ENCODE measurements at places on chromosomes 6 and 20. TPM values are rescaled to one million over a fixed set of nuclear protein-coding genes. Genes with fewer than 3 reads are reported as not detected.

- DNase-seq, result no peak
Measured at GRCh38 chr6:85191656-85192055, 258.2 kb upstream of the NT5E start.

DNA sequence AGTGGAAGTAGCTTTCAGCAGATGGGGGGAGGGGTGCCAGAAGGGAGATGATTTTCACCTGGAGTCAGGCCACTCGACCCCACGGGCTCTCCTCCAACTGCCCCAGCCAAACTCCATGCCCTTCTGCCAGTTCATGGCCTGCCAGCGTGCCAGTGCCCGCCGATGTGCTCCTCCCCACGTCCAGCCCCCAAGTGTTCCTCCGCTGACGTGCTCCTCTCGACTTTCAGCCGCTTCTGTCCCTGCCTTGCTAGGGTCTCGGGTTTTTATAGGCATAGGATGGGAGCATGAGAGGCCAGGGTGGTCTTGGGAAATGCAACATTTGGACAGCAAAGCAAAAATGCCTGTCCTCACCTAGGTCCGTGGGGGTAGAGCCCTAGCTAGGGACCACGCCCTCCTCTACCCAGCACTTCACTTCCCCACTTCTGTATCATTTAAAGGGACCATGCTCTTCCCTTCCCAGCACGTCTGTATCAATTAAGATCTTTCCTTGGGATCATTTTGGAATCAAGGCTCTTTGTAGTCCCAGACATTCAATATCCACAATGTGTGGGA is 54.4 kb downstream of the PRND start:
- no peak for DNase-seq

GRCh38 chr20:25541676-25542075 is 43.7 kb downstream of the NINL start:
- no peak for DNase-seq

GRCh38 chr6:138546733-138547185 is 47.5 kb upstream of the NHSL1 start:
- no peak for DNase-seq

- no peak for DNase-seq
Measured at GRCh38 chr6:128743974-128744765, 138.8 kb upstream of the LAMA2 start.

DNA sequence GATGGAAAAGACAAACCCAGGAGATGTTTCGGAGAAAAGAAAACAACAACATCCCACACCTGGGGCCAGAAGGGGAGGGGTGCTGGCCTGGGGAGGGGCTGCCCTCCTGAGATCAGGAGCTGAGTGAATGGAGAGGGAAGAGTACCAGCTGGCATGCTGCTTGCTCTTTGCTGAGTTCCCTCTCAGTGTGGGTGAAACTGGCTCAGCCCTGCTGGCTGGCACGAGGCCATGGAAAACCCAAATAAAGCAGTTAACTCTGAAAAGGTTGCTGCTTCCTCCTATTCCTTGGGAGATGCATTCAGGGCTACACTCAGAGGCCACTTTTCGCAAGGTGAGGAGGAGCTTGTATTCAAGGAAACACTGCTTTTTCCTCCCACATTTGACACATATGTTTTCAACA is 8.0 kb upstream of the KCNK16 start:
- no peak for DNase-seq

- peak; percentile 14 for DNase-seq
Measured at GRCh38 chr20:50323209-50323608, 132.6 kb downstream of the CEBPB start.

DNA sequence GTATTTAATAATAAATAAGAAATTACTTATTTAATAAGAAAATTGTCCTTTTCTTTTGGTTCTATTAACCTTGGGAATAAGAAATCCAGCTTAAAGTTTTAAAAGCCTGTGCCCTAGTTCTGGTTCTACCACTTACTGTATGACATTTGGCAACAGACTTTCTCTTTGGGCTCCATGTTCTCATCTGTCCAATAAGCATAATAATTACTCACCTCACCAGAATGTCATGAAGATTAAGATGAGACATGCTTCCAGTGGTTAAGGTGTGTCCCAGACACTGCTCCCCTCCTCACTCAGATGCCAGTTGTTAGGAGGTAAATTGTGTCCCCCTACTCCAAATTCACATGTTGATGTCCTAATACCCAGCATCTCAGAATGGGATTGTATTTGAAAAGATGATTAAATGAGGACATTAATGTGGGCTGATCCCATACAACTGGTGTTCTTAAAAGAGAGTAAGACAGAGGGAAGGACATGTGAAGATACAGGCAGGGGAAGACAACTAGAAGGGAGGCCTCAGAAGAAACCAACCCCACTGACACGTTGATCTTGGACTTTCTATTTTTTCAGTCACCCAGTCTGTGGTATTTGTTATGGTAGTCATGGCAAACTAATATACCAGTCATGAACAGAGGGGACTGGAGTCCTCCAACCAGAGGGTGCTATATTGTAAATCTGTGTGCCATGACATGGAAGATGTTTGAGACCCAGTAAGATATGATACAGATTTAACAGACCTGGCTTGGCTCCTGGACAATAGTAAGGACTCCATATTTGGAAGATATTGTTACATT is 6.4 kb upstream of the MICAL1 start:
- DNase-seq, result no peak

- DNase-seq, result no peak
Measured at GRCh38 chr6:28976677-28977076, 28.4 kb downstream of the ZNF311 start.

DNA sequence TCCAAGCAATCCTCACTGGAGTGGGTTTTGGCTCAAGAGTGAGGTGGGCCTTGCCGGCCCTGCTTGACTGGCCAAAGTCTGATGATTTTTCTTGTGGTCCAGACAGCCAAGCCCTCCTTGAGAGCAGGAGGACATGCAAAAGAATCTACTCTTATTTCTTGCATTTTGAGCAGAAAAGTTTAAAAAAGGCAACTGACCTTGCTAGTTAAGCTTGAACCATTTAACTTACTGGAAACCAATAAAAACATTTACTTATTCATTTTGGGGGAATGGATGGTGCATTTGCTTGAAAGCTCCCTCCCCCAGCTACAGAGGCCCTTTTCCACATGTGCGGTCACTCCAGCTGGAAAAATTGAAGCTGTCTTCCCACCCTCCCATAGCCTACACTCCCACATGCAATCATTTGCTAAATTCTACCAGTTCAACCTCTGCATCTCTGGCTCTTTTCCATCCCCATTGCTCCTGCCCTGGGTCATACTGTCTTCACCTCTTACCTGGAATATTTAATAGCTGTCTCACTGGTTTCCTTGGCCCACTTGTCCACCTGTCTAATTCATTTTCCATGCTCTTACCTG is 527.9 kb downstream of the DHX35 start:
- no peak for DNase-seq

- DNase-seq, result no peak
Measured at GRCh38 chr20:60900618-60901017, 351.4 kb upstream of the CDH4 start.

GRCh38 chr6:122913558-122913957 is 82.5 kb upstream of the CLVS2 start:
- no peak for DNase-seq

DNA sequence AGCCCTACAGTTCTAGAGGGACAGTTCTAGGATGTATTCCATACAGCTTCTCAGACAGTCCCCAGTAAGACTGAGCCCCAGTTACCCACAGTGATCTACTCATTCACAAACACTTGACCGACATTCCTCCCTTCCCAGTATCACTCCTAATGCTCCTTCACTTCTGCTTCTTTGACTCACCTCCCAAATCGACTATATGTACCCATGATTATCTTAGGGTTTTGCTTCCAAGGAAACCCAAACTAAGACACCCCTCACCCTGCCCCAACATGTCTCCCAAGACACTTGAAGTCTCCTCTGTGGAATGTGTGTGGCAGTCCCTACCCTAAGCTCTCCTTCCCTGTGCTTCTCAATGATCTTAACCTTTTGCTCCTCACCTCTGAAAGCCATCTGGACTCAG is 23.6 kb upstream of the TGM6 start:
- DNase-seq, result no peak

DNA sequence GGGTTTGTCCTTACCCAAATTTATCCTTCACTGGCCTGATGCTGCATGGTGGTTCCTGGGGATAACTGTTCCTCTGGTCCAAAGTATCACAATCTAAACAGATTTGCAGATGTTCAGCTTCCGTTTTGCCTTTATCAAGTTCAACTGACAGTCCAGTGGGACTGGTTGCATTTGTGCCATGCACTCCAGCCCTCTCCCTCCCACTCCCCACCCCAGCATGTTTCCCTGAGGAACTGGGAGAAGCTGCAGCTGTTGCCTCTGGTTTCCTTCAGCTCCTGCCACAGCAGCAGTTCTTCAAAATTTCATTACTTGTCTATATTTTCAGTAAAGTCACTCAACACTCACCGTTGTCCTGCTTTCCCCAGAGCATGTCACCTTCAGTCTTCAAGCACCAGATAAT is 39.5 kb upstream of the KIF16B start:
- no peak for DNase-seq

DNA sequence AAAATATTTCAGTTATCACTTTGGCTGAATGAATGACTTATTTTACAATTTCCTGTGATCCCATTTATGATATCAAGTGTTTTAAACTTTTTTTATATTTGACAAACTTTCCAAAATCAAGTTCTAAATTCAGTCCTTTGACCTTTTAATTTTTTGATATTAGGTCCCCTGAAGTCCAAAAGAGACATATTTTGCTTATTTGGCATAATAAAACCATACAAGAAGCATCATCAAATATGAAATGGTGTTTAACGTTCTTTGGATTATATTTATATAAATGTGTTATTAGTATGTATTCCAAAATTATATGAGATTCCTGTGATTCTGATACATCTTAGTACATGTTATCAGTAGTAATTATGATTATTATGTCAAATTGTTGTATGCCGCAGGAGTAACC is 38.7 kb downstream of the ZNF133 start:
- no peak for DNase-seq

DNA sequence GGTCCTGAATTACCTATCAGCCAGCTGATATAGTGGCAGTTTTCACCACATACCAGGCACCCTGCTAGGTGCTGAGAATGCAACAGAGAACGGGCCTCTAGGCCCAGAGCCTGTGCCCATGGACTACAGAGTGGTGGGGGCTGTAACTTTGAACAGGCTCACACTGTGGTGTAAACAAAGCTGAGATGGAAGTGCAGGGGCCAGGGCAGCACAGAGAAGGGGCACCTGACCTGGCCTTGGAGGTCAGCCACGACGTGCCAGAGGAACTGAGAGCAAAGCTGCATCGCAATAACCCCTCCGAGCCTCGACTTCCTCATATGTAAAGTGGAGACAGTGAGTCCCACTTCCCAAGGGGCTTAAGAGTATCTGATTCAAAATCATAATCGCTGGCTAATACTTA is 105.8 kb downstream of the MAFB start:
- DNase-seq, result no peak

- peak; percentile 66 for DNase-seq
Measured at GRCh38 chr6:22569281-22570184, at the start of gene HDGFL1. Gene HDGFL1, plus strand, starts transcription at chr6:22569566. Its CDS starts 10 bp downstream, at chr6:22569576.

GRCh38 chr20:17612287-17612991 is 42.6 kb downstream of the DSTN start:
- DNase-seq, result peak; percentile 80

GRCh38 chr20:1423625-1424106 is 30.8 kb upstream of the FKBP1A start:
- no peak for DNase-seq

GRCh38 chr6:137495703-137496336 is 1.6 kb upstream of the OLIG3 start:
- DNase-seq, result no peak

DNA sequence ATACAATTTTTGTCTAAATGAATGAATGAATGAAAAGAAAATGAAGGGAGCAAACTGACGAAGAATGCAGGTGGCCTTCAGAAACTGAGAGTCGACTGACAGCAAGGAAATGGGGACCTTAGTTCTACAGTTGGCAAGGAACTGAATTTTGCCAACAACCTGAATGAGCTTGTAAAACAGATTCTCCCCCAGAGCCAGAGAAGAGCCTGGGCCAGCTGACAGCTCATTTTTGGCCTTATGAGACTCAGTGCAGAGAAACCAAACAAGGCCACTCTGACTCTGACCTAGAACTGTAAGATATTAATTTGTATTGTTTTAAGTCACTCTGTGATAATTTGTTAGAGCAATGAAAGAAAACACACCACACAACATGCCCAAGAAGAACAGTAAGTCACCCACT is 21.8 kb downstream of the MAN1A1 start:
- no peak for DNase-seq

GRCh38 chr6:70813885-70814284 is 143.0 kb downstream of the B3GAT2 start:
- no peak for DNase-seq

DNA sequence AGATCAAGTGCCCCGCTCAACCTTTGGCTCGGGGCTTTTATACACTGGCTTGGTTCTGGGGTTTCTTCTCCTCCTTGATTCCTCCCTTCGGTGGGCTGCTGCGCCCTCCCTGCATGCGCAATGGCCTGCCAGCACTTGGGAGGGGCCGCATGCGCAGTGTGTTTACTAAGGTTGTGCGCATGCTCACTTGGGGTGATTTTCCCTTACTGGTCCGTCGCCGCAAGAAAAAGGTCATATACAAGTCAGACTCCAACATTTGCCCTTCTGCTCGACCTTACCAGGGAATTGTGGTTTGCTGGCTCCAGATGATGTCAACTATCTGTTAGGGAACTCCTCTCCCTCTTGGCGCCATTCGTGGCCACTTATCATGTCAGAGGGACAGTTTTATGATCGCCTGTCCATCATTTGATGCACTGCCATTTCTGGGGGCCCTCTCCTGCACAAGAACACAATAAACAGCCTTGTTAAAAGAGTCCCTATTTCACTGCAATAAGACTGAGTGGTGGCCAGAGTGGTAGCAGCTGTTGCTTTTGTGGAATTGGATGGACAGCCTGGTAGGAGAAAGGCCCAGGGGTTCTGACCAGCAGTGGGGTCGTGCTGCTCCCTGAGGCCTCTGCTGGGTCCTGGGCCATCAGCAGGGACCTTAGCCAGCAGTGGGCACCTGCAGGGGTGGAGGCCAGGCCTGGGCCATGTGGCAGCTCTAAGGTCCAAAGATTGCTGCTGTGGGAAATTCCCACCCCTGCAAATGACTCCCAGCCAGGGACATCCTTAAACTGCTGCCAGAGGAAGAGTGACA is 2.8 kb upstream of the LBP start:
- no peak for DNase-seq

DNA sequence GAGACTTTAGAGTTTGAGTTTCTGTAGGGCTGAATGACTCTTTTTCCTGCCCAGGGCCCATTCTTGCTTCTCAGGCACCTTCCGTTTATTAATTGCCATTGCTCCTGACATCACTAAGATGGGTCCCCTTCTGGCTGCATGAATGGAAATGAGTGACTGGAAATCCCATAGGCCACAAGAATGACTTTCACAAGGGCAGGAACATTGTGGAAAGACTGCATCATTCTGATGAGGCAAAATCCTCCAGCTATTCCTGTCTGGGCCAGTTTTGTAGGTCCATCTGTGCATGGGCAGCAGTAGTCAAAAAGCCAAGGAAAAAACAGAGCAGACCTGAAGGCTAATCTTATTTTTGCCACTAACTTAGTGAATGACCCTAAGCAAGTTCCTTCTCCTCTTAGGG is 19.3 kb downstream of the TMEM74B start:
- DNase-seq, result no peak

The CEP162 gene
- 5.8 TPM for polyA plus RNA-seq

The RAB44 gene
- 0.26 TPM for polyA plus RNA-seq

The NMBR gene
- not detected for polyA plus RNA-seq

The LY6G6F gene
- 0.35 TPM for polyA plus RNA-seq

The FOXF2 gene
- not detected for polyA plus RNA-seq

The LZTS3 gene
- polyA plus RNA-seq, result 1.6 TPM

The EDN3 gene
- 2.9 TPM for polyA plus RNA-seq

The SLC16A10 gene
- 1.3 TPM for polyA plus RNA-seq

The KIAA1755 gene
- 7.3 TPM for polyA plus RNA-seq

The TSPO2 gene
- not detected for polyA plus RNA-seq

Measured in spleen (tissue), 13 donors.